Large intestine (tissue), 12 donors: ENCODE measurements at places on chromosomes 1 and 21. TPM values are rescaled to one million over a fixed set of nuclear protein-coding genes. Genes with fewer than 3 reads are reported as not detected.

Gene TRPM2
- 2.2 TPM for polyA plus RNA-seq

Gene HRNR
- 0.12 TPM for polyA plus RNA-seq

Gene CELA2B
- not detected for polyA plus RNA-seq

Gene SPRR2B
- polyA plus RNA-seq, result not detected

Gene ID3
- polyA plus RNA-seq, result 120 TPM

Gene LAX1
- polyA plus RNA-seq, result 0.27 TPM

Gene RGL1
- polyA plus RNA-seq, result 45.2 TPM

Gene SPRR3
- polyA plus RNA-seq, result not detected

Gene ESPN
- 256 TPM for polyA plus RNA-seq
